Astrocyte of the hippocampus (primary cell): ENCODE measurements at places on chromosomes 6 and 20.

- DNase-seq, result no peak
Observed at GRCh38 chr20:3633913-3634478, 29.2 kb downstream of the GFRA4 start.

- DNase-seq, result no peak
Observed at GRCh38 chr6:163813979-163814493, 399.5 kb downstream of the QKI start.

DNA sequence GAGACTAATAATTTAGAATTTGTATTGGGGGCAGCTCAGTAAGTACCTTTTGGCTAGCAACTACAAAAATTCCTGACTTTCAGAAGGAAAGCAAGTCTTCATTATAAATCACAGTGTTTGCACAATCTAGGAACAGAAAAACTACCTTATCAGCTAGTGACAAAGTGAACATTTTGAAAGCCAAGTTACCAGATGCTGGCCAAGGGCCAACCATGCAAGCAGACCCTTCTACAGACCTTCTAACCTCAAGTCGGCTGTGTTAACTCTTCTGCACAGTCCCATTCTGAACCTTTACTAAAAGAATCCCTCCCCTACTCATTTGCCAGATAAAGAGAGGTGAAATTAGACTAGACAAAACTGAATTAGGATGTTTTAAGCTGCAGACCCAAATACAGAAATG, 341.9 kb downstream of the COL12A1 start:
- no peak for DNase-seq

GRCh38 chr6:114712129-114712662, 369.4 kb upstream of the HS3ST5 start:
- no peak for DNase-seq

DNA sequence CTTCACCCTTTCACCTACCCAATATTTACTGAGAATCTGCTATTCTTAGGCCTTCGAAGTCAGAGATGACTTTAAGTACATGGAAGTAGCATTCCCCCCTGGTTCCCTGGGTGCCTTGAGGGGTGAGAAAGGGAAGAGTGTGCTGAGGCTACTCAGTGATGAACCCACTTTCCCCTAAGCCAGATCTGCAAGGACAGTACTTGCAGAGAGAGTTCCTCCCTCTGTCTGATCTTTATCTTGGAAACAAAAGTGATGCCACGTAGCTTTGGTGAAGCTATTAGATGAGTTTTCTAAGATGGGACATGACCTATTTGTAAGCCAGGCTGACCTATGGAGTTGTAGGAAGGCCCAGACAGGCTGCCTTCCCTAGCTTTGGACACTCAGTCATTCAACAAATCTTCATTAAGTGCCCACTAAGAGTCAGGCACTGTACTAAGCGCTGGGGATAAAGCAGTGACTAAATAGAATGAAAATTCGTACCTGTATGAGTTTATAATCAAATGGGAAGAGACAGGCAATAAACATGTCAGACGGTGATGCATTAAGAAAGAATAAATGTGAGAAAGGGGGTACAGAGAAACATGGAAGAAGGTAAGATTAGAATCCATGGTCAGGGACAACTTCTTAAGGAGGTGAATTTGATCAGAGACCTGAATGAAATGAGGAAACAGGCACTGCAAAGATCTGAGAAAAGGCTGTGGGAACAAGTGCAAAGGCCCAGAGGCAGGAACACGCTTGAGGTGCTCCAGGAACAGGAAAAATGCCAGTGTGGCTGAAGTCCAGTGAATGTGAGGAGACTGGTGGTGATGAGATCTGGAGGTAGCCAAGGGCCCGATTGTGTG, 42.2 kb downstream of the BCL2L1 start:
- DNase-seq, result no peak

- DNase-seq, result peak; percentile 39
Observed at GRCh38 chr6:75376347-75377024, 91.9 kb upstream of the TMEM30A start.

GRCh38 chr6:30357678-30358540, 13.0 kb downstream of the RPP21 start:
- peak; percentile 78 for DNase-seq

DNA sequence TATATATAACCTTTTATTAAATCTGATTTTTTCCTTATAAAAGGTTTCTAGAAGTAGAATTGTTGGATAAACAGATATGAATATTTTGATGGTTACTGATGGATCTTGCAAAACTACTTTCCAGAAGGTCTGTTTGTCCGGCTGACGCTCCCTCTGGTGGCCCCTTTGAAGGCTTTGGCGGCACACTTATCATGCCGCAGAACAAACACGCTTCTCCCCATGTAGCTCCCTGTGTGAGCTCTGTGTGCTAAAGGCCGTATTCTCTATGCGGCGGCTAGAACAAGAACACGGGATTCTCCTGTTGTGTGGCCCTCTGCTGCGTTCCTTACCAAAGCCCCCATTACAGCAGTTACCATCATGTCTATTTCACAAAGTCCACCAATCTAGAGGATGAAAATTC, 30.0 kb downstream of the PPP1R3G start:
- DNase-seq, result no peak

DNA sequence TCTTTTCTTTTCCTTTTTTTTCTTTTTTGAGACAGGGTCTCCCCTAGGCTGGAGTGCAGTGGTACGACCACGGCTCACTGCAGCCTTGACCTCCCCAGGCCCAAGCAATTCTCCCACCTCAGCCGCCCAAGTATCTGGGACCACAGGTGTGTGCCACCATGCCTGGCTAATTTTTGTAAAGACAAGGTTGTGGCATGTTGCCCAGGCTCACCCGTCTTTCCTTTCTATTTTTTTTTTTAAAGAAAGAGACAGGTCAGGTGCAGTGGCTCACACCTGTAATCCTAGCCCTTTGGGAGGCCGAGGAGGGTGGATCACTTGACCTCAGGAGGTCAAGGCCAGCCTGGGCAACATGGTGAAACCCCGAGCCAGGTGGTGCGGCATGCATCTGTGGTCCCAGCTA, 16.6 kb downstream of the BANF2 start:
- DNase-seq, result no peak

DNA sequence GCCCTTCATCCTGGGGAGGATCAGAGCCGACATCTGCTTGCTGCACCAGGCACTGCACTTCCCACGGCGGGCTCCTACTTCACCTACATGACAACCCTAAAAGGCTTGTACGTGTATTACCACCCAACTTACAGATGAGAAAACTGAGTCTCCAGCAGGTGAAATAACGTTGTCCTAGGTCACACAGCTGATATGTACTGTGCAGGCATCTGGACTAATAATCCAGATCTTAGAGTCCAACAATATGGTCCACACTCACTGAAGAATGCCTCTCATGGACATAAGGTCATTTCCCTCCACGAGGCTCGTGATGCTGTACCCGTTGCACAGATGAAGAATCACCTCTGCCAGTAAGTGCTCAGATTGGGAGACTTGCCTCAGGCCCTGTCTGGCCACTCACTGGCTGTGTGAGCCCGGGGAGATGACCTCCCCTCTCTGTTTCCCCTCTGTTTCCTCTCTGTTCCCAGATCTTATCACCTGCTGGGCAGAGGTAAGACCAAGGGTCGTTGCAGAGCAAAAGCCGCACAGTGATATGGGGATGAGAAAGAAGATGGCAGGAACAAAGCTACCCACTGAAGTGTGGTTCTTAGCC, 32.1 kb downstream of the TGM2 start:
- no peak for DNase-seq

- DNase-seq, result peak; percentile 11
Observed at GRCh38 chr6:17585766-17586490, 14.2 kb upstream of the FAM8A1 start.

DNA sequence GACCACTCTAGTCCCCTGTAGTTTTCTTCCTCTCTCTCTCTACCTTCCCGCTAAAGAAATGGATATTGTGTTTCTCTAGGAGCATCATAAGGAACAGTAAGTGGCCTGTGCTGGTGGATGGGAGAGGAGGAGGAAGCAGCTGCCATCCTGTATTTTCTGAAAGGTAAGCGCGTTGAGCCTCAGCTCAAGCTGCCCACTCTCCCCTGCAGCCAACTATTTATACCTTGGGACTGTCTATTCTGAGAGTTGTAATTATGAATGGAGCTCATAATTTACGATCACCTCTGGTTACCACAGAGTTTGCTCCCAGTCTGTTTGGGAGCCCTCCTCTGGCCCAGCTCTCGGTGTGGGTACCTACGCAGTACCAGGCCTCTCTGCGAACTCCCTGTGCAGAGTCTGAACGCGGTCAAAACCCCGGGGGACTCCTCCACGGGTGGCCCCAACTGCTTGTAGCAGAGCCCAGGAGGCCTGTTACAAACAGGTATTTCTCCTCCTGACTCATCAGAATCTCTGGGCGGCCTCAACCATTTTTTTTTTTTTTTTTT, 285.4 kb downstream of the SMOC2 start:
- no peak for DNase-seq

GRCh38 chr6:90450268-90450953, 136.5 kb downstream of the MAP3K7 start:
- no peak for DNase-seq

- DNase-seq, result no peak
Observed at GRCh38 chr20:45832619-45833018, 980 bp upstream of the SNX21 start.

GRCh38 chr6:133645966-133646740, 242.8 kb upstream of the TCF21 start:
- peak; percentile 94 for DNase-seq

DNA sequence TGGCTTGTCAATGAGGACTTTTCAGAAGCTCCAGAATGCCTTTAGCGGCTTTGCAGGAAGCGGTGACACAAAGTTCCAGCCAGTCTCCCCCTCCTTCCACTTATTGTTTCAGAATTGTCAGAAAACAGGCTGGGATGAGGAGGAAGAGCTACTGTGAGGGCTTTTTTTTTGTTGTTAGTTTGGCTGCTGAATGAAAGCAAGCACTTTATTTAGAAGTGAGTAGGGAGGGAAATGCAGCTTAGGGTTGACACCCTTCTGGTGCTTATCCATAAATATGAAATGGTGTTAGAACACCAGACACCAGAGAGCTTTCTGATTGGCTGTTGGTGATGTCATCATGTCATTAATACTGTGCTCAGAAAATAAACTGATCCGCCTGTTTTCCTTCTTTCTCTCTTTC, 251.5 kb downstream of the SOX4 start:
- no peak for DNase-seq

- peak; percentile 24 for DNase-seq
Observed at GRCh38 chr6:15495375-15495901, 167.4 kb downstream of the DTNBP1 start.

DNA sequence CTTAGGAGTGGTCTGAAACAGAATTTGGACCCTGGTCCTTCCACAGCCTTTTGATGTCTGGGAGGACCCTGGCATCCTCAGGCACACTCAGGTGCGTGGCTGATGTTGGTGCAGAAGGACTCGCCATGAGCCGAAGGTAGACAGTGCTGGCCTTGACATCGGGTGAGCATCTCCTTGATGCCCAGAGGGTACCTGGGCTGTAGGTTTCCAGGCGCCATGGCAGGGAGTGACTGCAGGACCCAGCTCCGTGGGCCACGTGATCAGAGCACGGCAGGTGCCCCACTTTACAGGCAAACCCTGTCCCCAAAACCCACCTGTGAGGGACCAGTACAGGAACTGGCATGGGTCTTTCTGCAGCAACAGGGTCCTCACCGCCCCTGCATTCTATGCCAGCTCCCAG, 319.2 kb downstream of the CDH4 start:
- DNase-seq, result no peak

- DNase-seq, result no peak
Observed at GRCh38 chr6:51467231-51467952, 620.0 kb downstream of the PKHD1 start.

- DNase-seq, result no peak
Observed at GRCh38 chr6:15020119-15020770, 225.6 kb upstream of the JARID2 start.

GRCh38 chr6:136880748-136881460, 41.2 kb upstream of the SLC35D3 start:
- DNase-seq, result no peak

DNA sequence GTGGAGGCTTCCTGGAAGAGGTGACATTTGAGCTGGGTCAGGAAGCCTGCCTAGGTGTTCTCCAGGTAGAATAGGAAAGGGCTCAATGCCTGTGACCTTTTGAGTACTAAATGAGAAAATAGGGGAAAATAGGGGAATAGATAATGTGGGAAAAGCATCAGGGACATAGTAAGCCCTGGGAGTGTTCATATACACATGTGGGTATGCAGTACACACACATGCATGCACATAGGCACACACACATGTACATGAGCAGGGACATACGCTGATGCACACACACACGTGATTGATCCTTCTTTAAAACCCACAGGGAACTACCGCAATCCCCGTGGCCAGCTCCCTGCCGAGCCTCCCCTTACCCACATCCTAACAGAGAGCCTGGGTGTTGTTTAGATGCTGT, 351.7 kb downstream of the CDH4 start:
- DNase-seq, result no peak

DNA sequence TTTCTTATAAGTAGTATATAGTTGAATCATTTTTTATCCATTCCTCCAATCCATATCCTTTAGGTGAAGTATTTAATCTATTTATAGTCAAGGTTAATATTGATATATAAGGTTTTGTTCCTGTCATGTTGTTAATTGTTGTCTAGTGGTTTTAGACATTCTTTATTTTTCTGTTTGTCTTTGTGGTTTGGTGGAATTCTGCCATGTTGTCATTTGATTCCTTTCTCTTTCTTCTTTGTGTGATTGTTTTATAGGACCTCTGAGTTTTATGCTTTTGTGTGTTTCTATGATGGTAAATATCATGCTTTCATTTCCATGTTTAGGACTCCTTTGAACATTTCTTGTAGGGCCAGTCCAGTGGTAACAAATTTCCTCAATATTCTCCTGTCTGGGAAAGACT, 450.3 kb upstream of the BTBD3 start:
- no peak for DNase-seq

- no peak for DNase-seq
Observed at GRCh38 chr6:70119218-70119835, 183.6 kb downstream of the COL9A1 start.

DNA sequence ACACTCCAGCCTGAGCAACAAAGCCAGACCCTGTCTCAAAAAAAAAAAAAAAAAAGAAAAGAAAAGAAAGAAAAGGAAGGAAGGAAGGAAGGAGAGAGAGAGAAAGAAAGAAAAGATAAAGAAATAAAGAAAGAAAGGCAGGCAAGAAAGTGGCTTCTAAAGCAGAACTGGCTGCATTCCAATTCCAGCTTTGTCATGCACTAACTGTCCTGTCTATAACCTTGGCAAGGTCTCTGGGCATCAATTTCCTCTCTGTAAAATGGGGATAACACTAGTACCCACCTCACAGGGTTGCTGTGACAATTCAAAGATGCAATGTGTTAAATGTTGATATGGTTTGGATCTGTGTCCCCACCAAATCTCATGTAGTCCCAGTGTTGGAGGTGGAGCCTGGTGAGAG, 28.0 kb downstream of the RING1 start:
- DNase-seq, result no peak
